ENCODE measurements at places on chromosomes 16 and 17.

DNA sequence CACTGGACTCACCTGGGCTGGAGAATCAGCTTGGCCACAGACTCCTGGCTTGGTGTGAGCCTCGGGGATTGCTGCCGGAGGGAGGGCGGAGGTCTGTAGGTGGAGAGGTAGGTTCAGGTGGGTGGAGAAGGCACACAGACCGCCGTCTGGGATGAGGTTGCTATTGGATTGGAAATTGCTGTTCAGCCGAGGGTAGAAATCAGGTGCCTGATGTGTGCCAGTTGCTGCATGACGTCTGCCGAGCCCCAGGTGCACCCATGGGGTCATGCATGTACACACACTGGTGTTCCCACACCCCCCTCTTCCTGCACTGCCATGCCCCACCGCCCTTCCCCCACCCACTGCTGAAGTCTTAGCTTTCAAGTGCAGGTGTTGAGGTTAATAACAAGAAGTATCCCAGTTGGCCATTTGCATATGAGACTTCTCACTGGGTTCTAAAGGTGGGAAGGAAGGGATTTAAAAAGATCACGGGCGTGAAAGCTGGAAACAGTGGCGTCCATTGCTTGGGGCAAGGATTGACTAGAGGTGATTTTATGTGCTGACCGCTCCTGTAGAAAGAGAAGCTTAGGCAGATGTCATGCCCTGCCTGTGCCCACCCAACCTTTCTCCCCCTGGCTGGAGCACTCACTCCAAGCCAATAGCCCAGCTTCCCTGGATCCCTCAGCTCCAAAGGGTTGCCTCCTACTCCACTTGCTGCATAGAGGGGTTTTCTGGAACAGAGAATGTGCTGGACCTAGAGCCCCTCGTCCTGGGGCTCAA is 193.6 kb downstream of the CCDC182 start:
- DNase-seq, result peak; percentile 91

- DNase-seq, result no peak
Observed at GRCh38 chr17:7114875-7115614, 423 bp upstream of the ASGR2 start.

GRCh38 chr16:73170612-73171038 is 122.7 kb upstream of the ZFHX3 start:
- peak; percentile 22 for DNase-seq

- DNase-seq, result no peak
Observed at GRCh38 chr16:72066747-72067146, 3.7 kb downstream of the HPR start.

GRCh38 chr17:77516902-77517301 is 376.1 kb downstream of the SEC14L1 start:
- DNase-seq, result no peak

- DNase-seq, result no peak
Observed at GRCh38 chr16:1700246-1700645, 5.7 kb upstream of the MAPK8IP3 start.

DNA sequence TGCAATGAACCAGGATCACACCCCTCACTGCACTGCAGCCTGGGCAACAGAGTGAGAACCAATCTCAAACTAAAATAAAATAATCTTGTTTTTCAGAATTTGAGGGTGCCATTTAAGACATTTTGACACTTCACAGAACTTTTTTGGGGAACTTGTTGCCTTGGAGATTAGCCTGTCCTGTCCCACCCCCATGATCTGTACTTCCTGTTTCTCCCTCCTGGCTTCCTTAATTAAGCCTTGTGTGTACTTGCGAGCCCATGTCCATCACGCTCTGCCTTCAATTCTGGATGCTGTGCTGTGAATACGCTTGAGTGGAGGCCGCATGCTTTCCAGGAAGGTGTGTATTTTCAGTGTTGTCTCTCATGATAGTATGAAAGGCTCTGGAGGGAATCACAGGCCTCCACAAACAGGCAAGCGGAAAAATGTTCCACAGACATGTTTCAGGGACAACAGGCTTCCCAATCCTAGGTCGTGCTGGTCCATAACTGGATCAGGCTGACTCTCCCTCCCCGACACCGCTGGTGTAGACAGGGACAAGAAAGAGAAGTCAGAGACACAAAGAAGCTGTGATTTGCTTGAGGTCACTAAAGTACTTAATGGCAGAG is 56.9 kb downstream of the NOS2 start:
- no peak for DNase-seq

DNA sequence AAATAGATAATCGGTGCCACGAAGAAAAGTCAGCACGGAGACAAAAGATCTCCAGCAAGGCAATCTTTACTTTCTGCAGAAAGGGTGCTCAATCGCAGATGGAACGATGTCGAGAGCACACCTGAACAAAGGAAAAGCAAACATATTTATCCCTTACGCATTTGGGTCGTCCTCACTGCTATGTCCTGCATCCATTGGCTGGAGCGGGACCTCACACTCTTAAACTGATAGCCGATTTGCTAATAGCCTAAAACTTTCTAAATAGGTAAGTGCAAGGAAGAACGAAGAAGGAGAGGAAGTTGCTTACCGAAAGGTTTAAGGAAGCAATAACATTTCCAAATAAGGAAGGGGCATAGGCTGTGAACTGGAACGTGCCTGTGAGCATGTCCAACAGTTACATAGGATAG is 1.2 kb upstream of the AKAP10 start:
- no peak for DNase-seq

DNA sequence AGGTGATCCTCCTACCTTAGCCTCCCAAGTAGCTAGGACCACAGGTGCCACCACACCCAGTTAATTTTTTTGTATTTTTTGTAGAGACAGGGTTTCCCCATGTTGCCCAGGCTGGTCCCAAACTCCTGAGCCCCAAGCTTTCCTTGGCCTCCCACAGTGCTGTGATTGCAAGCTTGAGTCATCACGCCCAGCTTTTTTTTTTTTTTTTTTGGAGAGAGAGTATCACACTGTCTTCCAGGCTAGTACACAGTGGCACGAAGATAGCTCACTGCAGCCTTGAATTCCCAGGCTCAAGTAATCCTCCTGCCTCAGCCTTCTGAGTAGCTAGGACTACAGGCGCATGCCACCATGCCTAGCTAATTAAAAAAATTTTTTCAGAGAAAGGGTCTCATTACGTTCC is 27.2 kb downstream of the HEATR9 start:
- DNase-seq, result no peak

DNA sequence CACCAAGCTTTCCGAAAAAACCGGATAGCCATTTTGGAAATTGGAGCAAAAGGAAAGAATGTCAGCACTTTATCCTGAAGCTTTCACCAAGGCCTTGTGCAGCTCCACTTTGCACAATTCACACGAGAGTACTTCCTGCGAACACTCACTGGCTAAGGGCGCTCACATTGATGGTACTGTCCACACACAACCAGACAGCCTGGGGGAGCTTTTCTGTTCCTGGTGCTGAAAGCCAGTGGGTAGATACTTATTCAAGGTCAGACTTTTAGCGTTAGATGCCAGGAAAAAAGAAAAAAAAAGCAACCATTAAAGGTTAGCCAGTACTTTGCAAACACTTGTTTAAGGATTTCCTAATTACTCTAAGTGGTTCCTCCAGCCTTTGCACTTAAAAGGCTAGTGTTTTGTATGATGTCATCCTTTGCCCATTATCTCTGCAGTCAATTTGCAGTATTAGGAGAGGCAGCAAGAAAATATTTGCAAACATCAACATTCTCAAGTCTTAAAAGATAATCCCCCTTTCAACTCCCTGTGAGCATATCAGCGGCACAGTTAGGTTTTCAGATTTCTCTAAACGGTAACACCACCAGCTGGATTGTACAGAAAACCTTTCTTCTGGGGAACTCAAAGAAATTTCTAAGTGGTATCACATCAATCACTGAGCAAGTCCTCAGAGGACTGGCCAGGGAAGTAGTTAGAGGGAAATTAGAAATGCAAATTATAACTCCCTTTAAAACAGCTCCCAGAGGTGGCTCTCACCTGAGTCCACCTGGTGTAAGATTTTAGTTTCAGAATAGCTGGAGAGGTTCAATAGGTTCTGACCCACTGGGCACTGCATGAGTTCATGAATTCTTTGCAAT is 243.4 kb upstream of the IRX5 start:
- DNase-seq, result no peak

DNA sequence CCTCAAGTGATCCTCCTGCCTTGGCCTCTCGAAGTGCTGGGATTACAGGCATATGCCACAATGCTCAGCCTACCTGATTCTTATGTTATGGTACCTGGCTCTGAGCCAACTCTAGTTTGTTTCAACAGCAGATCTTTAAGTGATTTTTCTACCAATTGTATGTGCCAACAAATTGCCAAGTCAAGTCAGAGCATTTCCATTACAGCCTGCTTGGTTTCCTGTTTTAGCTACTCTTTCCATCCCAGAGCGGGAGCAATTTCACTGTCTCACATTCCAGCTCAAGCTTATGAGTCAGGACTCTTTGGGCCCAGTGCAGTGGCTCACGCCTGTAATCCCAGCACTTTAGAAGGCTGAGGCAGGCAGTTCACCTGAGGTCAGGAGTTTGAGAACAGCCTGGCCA is 30.8 kb upstream of the RBBP6 start:
- DNase-seq, result no peak

- DNase-seq, result no peak
Observed at GRCh38 chr17:75885431-75885830, 7.0 kb upstream of the TRIM47 start.

DNA sequence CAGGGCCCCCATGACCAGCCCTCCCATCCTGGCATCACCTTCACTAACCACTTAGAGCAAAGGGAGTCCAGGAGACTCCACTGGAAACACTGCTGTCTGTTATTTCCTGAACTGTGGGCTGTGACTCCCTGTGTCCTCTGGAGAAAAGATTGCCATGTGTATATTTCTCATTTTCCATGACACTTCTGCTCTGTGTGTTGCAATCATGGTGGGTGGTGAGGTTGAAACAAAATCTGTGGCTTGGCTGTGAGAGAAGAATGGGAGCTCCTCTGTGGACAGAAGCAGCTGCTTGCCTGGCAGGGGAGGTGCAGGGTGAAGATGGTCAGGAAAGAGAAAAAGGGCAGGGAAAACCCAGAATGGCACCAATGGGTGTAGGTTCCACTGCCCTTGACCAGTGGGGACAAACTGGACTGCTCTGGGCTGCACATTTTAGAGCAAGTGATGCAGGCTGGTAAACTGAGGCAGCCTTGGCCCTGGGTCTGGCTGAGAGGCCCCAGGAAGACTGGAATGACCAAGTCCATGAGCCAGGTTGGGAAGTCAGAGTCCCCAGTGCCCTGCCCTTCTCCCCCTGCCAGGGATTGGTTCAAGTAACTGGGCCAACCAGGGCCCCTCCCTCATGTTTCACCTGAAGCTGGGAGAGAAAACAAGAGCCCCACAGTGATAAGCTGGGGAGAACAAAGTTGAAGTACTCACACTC is 314.3 kb downstream of the C16orf95 start:
- no peak for DNase-seq

DNA sequence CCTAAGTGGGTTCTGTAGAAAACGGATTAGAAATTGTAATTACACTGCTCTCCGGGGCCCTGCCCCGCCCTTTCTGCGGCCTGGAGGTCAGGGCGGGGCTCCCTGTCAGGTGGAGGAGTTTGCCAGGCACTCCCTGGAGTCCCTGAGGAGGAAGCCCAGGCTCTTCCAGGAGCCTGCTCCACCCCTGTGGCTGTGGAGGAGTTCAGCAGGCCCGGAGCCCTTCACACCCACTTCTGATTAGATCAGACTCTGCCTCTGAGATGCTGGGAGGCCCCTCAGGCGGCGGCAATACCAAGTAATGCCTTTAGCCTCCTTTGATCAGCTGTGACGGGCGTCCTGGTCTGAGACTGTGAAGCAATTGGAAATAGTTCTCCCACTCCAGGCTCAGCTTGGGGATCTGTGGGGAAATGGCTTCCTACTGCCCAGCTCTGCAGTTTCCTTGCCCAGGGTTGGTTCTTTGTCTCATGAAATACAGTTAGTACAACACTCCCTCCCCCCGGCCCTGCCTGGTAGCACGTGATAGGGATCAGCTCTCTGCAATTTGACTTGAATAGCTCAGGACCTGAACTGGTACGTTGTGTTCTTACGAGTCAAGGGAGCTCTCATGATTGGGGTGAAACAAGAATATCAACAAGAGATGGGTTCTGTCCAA is 22.3 kb downstream of the BAIAP2 start:
- DNase-seq, result peak; percentile 45

GRCh38 chr17:1473841-1474240 is 17.8 kb upstream of the CRK start:
- no peak for DNase-seq

GRCh38 chr17:1123921-1124715 is 55.7 kb downstream of the ABR start:
- DNase-seq, result peak; percentile 76

DNA sequence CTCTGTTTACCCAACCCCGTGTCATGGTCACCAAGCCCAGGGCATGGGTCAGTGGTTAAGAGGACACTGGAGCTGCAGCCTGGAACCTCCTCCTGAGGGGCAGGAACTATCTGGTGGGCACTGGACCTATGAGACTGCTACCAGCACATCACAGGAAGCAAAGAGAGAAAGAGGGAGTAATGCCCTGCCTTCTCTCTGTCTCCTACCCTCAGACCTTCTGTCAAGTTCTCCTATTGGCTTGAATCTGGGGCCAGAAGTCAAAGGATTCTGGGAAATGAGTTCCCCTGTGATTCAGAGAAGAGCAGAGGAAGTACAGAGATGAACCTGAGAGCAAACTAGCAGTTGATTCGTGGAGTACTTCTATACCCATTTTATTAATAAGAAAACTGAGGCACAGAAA is 123.0 kb upstream of the GNAO1 start:
- no peak for DNase-seq

DNA sequence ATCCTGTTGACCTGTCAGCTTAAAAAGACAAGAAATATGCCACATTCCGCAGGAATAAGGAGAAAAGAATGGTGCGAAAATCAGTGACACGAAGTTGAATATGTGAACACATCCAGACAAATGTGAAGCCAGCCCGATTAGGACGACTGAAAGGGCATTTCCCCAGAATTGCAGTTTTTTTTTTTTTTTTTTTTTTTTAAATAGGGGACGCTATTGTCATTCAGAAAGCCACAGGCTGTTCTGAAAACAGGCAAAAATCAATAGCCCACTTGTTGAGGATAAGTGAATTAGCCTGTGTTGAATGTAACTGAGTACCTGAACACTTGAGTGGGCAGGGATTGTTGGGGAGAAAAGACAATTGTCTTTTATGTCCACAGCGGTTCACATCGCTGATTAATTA is 507.1 kb downstream of the WWOX start:
- DNase-seq, result no peak

DNA sequence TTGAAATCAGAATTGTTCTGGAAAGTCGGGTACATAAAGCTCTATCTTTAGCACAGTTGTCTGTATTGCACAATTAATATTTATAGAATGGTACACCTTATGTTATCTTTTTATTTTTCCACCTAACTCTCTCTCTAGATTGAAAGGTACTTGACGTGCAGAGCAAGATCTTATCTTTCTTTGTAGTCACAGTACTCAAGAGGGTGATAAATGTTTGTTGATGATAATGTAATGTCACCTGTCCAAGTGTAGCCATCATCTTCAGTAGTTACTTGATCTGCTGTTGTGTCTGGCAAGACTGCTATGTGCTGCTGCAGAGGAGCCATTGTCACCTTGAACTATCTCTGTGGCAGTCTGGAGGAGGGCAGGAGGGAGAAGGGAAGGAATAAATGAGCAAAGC is 5.3 kb downstream of the HMOX2 start:
- no peak for DNase-seq

Data from NCI-H526 (cell line).